Mammary epithelial cell (primary cell): ENCODE measurements at places on chromosomes 6 and 20. TPM values are rescaled to one million over a fixed set of nuclear protein-coding genes. Genes with fewer than 3 reads are reported as not detected.
A peak's percentile ranks its signal among the peaks of the same experiment; 100 is the strongest.

DNA sequence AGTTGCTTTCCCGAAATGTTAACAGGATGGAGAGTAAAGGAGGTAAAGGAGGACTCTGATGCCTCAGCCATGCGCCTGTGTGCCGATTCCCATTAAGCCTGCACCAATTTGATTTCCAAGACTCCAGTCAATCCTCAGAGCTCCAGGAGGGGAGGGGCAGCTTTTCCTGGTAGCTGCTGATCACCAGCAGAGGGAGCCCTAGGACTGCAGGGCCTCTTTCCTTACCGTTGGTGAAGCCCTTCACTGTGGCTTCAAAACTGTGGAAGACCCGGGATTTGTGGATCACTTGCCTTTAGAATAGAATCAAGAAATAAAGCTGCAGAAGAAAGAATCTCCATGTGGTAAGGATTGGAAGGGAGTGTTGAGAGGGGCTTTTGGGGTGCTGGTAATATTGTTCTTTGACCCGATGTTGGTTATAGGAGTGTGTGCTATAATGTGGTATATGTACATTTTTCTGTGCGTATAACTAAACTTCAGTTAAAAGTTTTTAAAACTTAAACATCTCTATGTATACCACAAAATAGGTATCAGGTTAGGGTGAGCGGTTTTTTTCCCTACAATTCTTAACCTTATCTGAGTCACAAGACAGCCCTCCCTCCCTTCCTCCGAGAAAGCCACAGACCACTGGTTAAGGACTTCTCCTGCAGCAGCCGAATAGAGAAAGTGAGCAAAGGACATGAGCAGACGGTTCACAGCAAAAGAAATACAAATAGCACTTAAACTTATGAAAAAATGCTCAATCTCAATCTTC, 6.9 kb upstream of the OSER1 start:
- DNase-seq, result peak; percentile 52

DNA sequence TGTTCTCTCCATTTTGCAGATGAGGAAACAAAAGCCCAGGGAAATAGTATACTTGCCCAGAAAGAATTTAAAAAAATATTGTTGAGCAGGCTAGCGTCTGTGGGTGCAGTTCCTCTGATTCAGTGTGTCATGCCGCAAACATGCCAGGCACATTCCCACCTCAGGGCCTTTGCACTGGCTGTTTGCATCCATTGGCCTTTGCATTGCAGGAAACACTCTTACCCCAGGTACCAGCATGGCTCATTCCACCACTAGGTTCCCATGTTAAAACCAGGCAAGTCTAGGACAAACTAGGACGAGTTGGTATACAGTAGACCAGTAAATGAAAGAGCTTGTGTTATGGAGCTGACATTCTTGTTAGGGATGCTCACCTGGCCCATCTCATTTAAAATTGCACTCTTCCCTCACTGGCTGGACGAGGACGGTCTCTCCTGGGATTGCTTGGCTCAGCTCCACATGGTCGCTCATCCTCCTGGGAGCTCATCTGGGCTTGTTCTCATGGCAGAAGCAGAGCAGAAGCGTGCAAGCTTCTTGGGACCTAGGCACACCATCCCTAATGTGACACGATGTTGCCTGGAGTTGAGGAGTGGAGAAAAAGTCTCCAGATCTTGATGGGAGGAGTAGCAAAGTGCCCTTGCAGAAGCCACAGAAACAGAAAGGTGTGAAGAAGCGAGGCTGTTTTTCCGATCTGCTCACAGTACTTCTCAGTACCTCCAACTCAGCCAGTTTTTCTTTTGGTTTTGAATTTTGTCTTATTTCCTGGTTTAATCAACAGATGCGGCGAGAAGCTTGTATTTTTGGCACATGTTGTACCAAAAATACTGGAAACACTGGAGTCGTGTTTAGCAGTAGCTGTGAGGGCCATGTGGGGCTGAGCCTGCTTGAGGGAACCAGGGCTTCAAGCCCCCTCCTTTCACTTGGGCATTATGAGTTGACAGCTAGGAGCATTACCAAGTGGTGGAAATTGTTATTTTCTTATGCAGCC, 13.9 kb downstream of the ZNF831 start:
- DNase-seq, result no peak

- no peak for DNase-seq
Measured at GRCh38 chr20:48837014-48837413, 9.2 kb upstream of the PREX1 start.

- no peak for DNase-seq
Measured at GRCh38 chr6:46174904-46175303, 4.1 kb upstream of the ENPP5 start.

GRCh38 chr6:144195671-144196270, 45.5 kb downstream of the STX11 start:
- DNase-seq, result peak; percentile 90

DNA sequence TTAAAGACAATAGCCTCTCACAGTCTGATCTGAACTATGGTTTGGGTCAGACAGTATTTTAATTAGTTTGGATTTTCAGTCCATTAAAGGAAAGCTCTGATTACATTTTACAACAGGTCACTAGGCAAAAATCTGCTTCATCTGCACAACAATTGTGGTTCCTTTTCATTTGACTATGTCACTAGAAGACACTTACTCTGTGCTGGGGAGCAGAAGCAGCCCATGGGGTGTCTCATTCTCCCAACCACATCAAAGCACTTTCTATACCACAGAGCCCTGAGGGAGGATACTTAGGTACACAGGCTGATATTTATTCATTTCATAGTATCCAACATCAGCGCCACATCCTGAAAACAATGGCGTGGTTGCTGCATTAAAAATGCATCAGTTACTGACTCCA, 36.6 kb upstream of the HDAC2 start:
- DNase-seq, result peak; percentile 17

- DNase-seq, result no peak
Measured at GRCh38 chr6:151388236-151388635, 3.1 kb downstream of the ZBTB2 start.

Gene HLA-DQA1
- total RNA-seq, result not detected in 2 replicates

Gene FAM135A
- 30.0 TPM for total RNA-seq

Gene PRDM13
- not detected in 2 replicates for total RNA-seq

Gene IL17A
- total RNA-seq, result not detected in 2 replicates

GRCh38 chr6:168885751-168886742, 367.6 kb downstream of the THBS2 start:
- DNase-seq, result no peak

Gene MOCS1
- 4.4 and 7.1 TPM in 2 replicates for total RNA-seq

DNA sequence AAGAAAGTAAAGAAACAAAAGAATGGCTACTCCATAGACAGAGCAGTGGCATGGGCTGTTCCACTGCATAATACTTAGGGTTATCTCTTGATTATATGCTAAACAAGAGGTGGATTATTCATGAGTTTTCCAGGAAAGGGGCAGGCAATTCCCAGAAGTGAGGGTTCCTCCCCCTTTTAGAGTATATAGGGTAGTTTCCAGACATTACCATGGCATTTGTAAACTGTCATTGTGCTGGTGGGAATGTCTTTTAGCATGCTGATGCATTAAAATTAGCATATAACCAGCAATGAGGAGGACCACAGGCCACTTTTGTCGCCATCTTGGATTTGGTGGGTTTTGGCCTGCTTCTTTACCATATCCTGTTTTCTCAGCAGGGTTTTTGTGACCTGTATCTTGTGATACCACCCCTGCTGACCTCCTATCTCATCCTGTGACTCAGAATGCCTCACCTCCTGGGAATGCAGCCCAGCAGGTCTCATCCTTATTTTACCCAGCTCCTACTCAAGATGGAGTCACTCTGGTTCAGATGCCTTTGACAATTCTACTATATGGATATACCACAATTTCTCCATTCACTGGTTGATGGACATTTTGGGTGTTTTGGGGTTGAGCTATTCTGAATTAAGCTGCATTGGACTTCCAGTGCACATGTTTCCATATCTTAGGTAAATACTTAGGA, 280.6 kb downstream of the FARS2 start:
- peak; percentile 80 for DNase-seq

DNA sequence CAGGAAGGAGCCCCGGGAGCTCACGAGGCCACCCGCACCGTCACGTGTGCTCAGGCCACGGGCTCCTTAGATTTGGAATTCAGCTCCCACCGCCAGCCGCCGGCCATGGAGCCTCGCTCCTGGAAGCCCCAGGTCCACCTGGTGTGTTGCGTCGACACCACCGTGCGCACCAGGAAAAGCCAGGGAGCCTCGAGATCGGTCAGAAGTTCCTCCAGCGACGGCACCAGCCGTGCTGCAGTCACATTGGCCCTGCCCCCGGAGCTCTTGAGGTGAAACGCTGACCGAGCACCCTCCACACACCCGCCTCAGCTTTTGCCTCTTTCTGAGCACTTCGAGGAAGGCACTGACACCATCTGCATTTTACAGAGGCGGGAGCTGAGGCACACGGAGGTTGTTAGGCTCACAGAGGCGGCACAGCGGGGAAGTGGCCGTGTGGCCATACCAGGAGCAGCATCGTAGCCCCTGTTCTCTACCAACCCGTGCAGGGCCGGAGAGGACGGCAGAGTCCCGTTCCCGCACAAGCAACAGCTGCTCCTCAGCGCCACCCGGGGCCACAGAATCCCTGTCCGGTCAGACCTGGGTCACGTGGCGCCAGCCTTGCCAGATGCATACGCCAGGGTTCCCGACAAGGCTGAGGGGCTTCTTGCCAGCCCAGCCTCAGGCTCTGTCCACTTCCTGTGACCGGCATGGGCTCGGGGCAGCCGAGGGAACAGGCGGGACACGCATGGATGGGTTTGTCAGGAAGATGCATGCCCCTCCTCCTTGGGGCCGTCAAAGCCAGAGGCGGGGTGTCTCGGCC, 7.6 kb downstream of the NKAIN4 start:
- DNase-seq, result no peak

DNA sequence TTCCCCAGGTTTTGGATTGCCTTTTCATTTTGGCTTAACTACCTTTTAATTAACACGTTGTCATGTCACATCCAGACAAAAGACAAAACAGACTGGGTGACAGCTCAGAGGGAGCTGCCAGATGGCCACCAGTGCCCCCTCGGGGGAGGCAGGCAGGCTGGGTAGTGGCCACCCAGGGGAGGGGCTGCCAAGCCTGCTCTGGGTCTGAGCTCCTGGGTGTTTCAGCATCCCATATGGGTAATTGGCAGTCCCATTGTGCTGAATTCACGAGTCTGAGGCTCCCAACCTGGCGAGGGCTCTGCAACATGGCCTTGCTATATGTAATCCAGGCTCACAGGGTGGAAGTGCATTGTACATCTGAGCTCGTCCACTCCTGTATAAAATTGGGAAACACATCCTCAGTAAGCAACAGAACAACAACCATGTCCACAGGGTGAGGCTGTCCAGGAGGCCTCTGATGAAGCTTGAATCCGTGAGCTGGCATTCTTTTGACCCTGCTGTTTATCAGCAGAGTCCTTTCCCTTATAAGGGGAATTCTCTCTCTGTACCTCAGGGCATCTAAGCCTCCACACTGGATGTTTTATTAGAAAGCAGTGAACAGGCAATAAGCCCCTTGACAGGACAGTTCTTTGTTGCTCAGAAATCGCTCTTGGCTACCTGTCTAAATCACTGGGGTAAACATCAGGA, 111.7 kb upstream of the SLC22A23 start:
- DNase-seq, result peak; percentile 10

- DNase-seq, result no peak
Measured at GRCh38 chr6:11168091-11168635, 56.6 kb upstream of the ERVFRD-1 start.
